Fibroblast of skin of right biceps (primary cell): ENCODE measurements at places on chromosomes 5 and 9.

- DNase-seq, result no peak
Observed at GRCh38 chr9:136399176-136400037, 563 bp downstream of the SNAPC4 start.

- no peak for DNase-seq
Observed at GRCh38 chr9:75644649-75645048, 245.8 kb upstream of the PCSK5 start.

DNA sequence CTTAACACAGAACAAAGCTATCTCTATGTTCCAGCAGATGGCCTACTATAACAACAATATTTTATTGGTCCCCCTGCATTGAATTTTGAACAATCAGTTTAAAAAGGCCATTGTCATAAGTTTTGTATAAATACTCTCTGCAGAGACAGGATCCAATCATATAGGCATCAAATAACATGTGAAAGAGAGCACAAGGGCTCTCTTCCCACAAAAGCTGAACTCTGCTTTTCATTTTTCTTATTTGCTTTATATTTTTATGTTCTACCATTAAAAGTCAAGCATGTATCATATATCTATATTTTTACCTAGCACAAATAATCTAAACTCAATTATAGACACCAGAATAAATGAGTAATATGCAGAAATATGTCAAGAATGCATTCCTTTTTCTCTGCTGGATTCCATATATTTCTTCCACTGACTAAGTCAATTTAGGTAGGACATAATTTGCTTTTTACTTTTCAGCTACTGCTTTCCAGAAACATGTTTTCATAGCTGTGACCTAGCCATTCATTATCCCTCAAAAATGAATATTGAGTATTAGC is 143.6 kb downstream of the CDH9 start:
- peak; percentile 61 for DNase-seq

GRCh38 chr9:27530915-27531755 is 1.5 kb upstream of the MOB3B start:
- no peak for DNase-seq

DNA sequence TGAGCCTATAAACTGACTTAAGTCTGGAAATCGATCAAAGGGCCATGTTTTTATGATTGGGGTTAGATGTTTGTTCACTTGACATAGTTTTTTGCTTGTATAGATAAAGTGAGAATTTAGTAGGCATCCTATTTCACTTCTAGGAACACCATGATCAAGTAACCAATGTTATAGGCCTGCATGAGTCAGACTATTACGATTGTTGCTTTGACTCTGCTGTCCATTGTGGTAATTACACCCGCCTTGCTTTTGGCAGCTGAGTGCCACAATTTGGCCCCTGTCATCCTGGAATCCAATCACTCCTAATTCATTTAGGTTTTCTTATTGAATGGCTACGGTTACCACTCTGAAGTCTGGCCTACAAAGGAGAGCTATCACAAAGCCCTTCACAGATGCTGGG is 67.8 kb upstream of the IL33 start:
- no peak for DNase-seq

GRCh38 chr9:87776481-87777379 is 50.8 kb downstream of the CTSL start:
- no peak for DNase-seq

DNA sequence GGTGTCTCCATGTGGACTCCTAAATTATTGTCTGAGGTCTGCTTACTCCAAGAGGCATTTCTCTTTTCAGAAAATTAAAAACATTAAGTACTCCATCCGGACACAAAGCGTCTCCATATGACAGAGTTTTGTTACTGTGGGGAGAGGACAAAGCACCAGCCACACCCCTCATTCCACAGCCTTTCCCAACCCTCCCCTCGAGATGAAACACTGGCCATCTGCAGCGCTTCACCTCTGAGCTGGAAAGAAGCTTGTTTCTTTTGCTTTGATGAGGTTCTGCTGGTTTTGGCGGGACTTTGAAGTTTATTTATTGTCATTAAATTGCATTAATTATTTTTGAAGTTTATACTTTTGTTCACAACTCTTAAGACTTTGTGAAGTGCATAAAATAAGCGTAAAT is 27.6 kb upstream of the NKD2 start:
- DNase-seq, result peak; percentile 46

DNA sequence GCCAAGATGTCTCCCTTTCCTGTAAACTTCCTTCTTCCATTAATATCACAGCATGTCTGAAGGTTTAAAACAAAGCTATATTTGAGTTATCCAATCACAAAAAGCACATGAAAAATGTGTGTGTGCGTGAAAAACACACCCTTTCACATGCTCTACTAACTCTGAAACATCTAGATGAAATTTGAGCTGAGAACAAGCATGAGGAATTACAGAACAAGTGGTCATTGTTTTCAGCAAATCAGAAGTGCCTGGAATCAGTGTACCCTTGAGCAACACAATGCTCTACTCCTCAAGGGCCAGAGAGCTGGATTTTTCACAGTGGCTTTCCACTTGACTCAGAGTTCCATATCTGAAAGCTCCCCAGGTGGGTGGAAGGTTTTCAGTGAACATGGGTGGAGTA is 255.9 kb downstream of the PSAT1 start:
- DNase-seq, result no peak

DNA sequence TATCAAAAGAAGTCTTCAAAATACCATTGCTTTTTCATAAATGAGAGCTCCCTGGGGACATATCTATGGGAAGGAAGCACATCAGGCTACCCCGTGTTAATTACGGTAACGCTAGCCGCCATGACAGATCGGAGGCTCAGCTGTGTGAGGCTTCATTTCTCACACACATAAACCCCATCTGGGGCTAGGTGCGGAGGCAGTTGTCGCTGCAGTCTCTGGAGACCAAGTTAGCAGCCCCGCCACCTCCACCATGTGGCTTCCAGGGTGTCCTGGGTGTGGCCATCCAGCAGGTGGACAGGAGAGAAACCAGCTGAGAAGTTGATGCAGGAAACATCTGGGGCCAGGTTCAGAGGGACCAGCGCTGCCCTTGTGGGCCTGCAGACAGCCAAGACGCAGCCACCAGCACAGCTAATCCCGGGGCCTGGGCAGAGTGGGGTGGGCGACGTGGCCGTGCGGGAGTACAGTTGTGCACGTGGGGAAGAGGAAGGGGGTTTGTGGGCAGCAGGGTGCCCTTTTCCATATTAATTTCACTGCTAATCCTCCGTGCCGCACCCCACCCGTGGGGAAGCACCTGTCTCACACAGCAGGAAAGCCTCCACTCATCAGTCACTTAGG is 426.5 kb downstream of the IRX1 start:
- no peak for DNase-seq

DNA sequence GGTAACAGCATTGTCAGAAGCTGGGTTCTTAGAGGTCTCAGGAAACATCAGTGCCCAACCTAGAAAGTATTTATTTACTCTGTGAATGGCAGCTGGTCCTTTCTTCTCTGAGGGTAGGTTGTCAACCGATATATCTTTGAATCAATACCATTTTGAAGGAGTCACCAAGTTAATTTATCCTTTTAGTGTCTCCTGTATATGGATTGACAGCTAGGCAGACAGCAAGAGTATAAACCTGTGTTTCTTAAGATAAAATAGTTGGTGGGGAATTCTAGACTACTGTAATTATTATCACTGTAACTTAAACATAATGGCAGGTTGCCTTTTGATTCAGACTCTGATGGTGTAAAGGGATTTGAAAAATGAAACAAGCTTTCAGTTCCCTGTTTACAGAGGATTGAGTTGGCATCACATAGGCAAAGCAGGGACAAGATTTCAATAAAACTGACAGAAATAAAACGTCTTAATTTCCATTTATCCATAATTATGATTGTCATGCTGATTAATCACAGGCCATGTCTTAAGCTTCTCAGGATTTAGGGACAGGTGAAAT is 190.8 kb upstream of the HAPLN1 start:
- DNase-seq, result no peak
